ENCODE measurements at places on chromosomes 3 and 15.

DNA sequence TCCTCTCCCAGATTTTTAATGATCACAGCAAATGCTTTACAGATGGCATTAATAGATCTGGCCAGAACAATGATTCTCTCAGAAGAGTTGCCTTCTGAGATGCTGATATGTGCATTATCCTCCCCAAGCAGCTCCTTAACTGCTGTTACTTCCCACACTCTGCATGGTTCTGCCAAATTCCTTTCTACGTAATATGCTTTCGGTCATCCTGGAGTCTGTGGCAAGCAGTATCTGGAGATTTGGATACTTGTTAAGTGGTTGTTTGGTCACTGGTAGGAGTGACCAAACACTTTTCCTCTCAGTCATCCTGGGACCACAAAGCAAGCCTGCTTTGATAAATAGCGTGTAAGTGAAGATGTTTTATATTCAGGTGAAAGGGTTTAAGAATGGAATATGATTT, 71.1 kb upstream of the CCNL1 start:
- DNase-seq = no peak

- no peak for DNase-seq
Observed at GRCh38 chr15:57061696-57062095, 143.3 kb downstream of the TCF12 start.

- DNase-seq = no peak
Observed at GRCh38 chr3:81463781-81464180, 297.7 kb downstream of the GBE1 start.

DNA sequence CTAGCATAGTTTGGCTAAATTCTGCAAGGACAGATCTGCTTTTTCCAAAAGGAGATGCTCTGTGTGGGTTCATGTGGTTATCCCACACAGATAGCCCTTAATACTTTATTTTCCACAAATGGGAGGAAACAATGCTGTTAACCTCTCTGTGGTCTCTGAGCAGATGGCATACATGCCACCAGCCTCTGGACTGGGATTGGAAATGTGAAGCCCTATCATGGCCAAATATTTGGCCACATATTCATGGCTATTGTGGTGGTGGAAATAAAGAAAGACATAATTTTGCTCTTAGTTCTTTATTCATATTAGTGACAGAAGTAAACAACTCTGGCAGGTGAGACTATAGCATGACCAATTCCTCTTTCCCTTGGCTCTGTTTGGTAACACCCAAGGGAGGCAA, 726.2 kb downstream of the ROBO1 start:
- no peak for DNase-seq

DNA sequence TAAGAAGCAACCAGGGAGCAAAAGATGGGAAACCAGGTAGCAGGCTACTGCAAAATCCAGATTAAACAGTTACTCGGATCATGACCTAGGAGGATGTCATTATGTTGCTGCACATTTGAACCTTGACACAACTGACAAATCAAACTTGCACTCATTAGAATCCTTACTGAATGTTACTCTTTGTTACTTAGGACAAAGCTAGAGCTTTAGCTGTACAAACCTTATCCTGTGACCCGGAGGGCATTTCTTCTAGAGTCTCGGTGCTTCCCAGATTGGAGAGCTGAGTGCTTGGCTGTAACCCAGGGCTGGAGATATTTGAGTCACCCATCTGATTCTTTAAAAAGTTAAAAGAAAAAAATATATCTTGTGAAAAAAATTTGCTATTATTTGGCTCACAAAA, 43.4 kb downstream of the DCP1A start:
- peak; percentile 69 for DNase-seq

- DNase-seq = no peak
Observed at GRCh38 chr3:112687211-112687610, 46.3 kb upstream of the CCDC80 start.

DNA sequence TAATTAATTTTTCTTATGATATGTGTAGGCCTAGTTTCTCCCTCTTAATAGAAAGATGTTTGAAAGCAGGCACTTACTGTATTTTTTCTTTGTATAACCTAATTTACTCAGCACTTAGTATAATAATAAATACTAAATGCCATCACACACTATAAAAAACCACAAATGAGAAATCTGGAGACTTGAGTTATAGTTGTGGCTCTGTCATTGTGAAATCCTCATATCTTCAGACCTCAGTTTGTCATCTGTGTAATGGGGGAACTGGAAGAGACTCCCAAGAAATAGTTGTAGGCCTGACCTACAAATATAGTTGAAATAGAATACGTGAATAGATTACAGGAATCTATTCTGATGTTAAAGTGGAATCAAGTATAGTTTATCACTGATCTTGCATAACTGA, 287.6 kb upstream of the DPH6 start:
- no peak for DNase-seq

DNA sequence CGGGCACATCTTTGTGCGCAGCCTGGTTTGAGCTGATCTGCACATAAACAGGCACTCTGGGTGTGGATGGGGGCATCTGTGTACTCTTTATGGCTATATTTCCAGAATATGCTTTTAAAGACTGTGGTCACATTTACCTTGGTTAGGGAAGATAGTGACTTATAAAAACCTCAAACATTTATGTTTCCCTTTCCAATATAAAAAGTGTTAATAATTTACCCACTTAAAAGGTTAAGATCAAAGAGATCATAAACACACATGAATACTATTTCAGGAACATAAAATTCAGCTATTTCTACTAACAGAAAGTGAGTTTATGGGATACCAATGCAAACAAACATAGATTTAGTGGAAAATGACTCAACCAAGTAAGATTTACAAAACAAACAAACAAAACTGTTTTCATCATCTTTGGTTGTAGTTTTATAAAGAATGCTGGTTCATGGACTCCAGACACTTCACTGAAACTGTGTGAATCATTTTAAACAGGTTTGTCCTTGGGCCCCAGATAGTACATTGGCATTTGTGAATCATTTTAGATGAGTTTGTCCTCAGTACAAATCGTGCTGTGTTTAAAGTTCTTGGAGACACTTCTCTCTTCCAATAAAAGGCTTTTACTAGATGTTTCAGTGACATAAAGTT, 253.5 kb upstream of the CTDSPL start:
- DNase-seq = no peak

- DNase-seq = no peak
Observed at GRCh38 chr3:138748190-138748589, 86.5 kb downstream of the PIK3CB start.

- DNase-seq = no peak
Observed at GRCh38 chr3:106593381-106593780, 724.6 kb upstream of the CBLB start.

DNA sequence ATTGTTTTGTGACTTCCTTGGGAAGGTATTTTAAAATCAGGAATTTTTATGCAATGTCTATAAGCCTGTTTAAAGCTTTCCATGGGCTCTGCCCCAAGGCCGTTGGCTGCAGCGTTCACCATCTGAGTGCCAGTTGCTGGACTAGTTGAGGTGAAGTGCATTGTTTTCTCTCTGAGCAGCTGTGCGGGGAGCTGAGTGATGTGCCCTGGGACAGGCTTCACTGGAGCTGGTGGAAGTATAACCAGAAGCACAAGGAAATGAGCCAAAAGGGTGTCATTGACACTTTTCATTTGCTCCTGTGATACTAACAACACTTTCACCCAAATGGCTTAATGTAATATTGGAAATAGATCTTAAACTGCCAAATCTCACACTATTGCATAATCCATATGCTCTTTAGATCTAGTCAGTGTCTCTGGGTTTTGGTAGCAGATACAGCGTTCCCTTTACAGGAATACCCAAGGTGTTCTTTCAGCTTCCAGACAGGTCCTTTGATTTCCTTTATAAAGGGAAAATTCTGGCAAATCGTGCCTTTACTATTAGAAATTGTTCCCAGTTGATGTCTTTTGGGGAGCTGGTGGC, 29.2 kb downstream of the APH1B start:
- DNase-seq = no peak

GRCh38 chr15:41950489-41950888, 21.9 kb downstream of the EHD4 start:
- DNase-seq = no peak

GRCh38 chr3:106092792-106093191, 224.0 kb upstream of the CBLB start:
- no peak for DNase-seq

DNA sequence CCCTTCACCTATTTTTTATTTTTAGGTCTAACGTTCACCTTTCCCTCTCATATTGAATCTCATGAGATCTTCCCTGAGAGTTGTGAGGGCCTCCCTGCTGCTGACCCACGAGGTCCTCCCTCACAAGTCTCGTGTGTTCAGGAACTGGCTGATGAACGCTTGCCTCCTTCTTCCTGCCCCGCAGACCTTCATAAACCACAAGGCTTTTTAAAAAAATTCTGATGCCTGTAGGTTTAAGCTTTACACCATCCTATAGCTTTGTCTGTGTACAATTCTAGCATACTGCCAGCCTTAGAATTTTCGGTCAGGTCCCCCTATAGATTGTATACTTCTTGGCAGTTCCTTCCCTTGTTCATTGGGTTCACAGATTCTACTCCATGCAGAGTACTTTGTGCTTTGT, 50.5 kb downstream of the CHST2 start:
- DNase-seq = no peak

- no peak for DNase-seq
Observed at GRCh38 chr3:152054315-152054714, 180.9 kb downstream of the SUCNR1 start.

DNA sequence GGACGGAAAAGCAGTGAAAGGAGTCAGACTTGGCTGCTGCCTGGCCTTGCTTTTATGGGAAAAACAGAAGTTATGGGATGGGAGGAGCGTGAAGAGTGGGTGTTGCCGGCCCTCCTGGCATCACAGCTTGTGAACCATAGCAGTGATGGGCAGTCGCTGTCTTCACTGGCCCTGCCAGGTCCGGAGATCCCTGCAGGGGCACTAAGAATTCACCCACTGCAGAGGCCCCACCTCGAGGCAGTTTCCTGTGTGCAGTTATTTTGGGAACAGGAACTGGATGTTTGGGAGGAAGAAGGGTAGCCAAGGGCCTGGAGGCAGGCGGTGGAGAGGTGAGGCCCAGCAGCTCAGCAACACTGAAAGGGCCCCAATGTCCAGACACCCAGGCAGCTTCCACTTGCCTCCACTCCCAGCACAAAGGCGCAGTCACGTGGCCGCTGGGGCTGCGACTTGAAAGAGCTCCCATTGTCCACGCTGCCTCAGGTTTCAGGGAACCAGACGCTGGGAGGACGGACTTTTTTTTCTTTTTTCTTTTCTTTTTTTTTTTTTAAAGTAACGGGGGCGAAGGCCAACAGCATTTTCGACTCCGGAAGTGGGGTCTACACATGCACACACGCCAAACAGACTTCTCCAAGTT, 255.6 kb downstream of the ZNF621 start:
- peak; percentile 90 for DNase-seq

- peak; percentile 3 for DNase-seq
Observed at GRCh38 chr3:174862666-174863065, 3.5 kb downstream of the NAALADL2 start.

DNA sequence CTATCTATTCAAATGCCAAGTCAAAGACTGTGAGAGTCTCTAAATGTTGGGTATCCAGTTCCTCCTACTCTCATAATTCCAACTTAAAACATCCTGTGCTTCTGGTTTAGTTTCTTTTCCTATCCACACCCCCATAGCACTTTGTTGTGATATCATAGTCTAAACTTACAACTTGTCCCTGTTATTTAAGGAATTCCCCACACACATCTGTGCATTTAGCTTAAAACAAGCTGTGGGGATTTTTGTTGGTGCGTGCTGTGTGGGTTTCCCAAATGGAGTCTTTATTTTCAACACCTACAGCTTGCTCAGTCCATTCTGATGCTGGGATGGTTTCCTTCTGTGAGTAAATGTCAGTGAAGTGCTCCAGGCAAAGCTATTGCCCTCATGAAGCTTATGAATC, 167.3 kb downstream of the GMNC start:
- DNase-seq = no peak

GRCh38 chr3:45491344-45491743, 103.0 kb downstream of the LARS2 start:
- DNase-seq = no peak

GRCh38 chr3:27391796-27392195, 22.6 kb upstream of the NEK10 start:
- DNase-seq = no peak

- DNase-seq = no peak
Observed at GRCh38 chr3:9891072-9891622, 737 bp downstream of the JAGN1 start.

- DNase-seq = no peak
Observed at GRCh38 chr3:118573912-118574311, 460.7 kb downstream of the IGSF11 start.

DNA sequence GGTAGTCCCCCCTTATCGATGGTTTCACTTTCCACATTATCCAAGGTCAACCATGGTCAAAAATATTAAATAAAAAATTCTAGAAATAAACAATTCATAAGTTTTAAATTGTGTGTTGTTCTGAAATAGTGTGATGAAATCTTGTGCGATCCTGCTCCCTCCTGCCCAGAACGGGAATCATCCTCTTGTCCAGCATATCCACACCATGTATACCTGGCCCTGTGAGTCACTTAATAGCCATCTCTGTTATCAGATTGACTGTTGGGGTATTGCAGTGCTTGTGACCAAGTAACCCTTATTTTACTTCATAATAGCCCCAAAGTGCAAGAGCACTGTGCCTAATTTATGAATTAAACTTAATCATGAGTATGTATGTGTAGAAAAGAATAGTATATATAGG, 19.1 kb downstream of the FAM81A start:
- DNase-seq = no peak

DNA sequence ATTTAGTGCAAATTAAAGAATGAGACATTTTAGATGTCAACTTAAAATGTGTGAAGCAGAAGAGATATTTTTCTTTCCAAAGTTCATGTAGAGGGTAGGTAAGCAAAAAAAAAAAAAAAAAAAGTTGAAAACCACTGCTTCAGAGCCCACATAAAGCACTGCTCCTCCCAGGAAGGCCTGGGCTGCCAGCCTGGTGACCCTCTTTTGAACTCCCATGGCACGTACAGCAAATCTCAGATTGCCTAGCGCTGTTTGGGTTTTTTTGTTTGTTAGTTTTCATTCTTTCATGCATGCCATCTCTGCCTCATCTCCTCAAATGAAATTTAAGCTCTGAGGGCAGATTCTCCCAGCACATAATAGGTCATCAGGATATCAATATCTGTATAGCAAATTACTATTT, 120.1 kb downstream of the SRGAP3 start:
- no peak for DNase-seq

GRCh38 chr15:31125061-31125460, 23.5 kb upstream of the TRPM1 start:
- no peak for DNase-seq

GRCh38 chr3:100002599-100003350, 111.5 kb downstream of the FILIP1L start:
- DNase-seq = no peak

GRCh38 chr15:74978503-74978902, 16.9 kb upstream of the SCAMP5 start:
- DNase-seq = peak; percentile 56

DNA sequence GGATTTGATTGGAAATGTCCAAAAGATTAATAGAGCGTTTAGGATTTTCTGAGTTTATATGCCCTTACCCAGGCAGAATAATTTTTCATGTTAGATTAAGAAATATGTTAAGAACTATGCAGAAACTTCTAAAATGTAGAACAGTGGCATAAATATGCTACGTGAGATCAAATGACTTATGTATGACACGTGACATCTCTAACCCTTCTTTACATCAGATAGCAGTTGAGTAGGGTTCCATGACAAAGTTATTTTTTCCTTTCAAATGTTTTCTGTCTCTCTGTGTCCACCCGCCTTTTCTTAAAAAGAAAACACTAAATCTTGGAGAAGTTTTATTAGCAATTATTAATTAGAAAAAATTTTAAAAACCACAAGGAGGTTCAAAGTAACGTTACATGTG, 8.6 kb upstream of the TFG start:
- no peak for DNase-seq

- DNase-seq = no peak
Observed at GRCh38 chr15:78101423-78102105, 9.2 kb downstream of the SH2D7 start.

GRCh38 chr3:131794766-131795388, 239.9 kb downstream of the CPNE4 start:
- peak; percentile 55 for DNase-seq

Measured in pons (tissue), 1 donor.